ENCODE measurements at places on chromosomes 6 and 20. TPM values are rescaled to one million over a fixed set of nuclear protein-coding genes. Genes with fewer than 3 reads are reported as not detected.

DNA sequence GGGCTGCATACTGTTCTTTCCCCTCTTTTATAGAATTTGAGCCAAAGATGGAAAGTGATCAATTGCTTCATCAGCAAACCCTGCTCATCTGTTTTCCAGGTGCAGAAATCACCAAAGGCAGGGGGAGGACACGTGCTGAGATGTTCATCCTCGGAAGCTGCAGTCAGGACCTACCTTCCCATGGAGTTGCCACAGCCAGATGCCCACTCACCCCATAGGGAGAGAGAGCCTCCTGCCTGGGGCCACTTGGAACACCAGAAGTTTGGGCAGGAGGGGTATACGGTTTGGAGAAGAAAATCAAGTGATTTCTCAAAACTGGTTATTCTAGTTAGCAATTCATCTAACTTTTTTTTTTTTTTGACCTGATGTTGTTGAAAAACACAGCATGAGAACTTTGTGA lies 5.3 kb upstream of the CST7 start:
- no peak for DNase-seq

DNA sequence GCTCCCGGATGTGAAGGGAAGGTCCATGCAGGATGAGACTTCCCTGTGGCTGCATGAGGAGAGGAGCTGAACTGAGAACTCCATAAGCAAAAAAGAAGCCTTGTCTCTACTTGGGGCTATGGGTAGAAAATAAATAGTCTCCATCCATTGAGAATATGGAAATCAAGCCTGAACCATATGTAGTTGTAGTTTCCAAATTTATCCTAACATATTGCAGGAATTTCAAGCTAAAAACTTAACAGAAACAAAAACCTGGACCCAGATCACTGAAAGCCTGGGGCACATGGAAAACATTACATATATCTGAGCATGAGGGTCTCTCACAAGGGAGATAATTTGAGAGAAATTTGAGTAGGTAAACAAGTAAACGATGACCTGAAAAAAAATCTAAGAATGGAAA lies 94.9 kb upstream of the C6orf118 start:
- no peak for DNase-seq

- peak; percentile 96 for DNase-seq
These were observed at the start of gene RPS21 for GRCh38 chr20:62386383-62387218. Gene RPS21 (plus strand): TSS chr20:62387103. CDS start chr20:62387339, 236 bp downstream.

DNA sequence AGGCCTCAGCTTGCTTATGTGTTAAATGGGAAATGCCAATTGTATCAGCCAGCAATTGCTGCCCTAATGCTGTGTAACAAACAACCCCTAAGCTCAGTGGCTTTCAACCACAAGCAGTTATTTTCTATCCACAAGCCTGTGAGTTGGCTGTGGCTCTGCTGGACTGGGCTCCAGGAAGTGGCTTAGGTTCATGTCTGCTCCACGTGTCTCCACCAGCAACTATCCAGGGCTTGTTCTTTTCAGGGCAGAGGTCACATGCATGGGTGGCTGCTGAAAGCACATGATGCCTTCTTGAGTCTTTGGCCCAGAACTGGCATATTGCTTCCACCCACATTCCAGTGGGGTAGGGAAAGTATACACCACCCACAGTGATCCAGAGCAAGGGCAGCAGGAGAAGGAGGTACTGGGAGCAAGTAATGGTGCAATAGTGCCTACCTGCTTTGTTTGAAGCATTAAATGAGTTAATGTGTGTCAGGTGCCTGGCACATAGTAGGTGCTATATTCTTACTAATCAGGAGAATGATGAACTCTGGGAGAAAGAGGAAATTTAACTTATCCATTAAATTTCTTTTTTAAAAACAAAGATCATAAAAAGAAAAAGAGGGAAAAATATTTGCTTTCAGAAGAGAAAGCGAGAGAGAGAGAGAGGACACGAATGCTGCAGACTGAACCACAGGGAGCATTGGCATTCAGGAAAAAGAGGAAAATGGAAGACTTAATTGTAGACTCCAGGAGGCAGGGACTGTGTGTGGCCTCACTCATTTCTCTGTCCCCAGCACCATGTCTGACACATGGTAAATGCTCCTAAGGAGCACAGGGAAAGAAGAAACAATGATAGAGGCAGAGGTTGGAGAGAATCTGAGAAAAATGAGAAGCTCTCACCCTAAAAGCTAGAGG lies 25.2 kb upstream of the RNF24 start:
- DNase-seq: peak; percentile 4

Gene FGD2
- 0.97 TPM for polyA plus RNA-seq

All from kidney (tissue), 22 donors.